ENCODE measurements at places on chromosomes 4 and X. TPM values are rescaled to one million over a fixed set of nuclear protein-coding genes. Genes with fewer than 3 reads are reported as not detected.

Gene HSFX2
- not detected for total RNA-seq

DNA sequence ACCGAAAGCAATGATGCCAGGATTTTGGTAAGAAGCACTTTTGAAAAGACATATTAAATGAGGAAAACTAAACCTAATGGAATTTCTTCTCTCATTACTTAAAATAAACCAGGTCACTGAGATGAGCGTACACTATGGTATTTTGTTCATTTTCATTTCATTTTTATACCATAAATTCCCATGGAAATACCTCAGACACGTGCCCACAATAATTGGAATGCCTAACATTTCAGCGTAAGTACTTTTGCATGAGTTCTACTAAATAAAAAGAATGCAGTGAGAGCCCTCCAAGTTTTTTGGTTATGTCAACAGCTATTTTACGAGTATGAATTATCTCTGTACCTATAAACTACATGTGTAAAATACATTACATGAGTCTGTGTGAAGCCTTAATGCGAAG is 3.2 kb downstream of the CAMK2D start:
- DNase-seq: no peak

DNA sequence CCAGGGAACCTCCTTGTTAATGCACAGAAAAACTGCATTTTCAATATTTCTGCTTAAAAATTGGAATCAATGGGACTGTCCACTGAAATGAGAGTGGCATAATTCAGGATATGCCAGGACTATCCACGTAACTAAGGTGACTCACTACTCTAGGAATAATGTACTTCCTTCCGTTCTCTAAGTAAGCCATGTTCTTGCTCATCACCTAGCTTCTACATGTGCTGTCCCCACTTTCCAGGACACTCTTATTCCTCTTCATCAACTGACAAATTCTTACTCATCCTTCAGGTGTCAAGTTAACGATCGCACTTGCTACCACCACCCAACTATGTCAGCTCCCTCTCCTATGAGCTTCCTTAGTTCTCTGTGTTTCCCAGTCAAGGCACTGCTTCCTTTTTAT is 342.8 kb upstream of the F9 start:
- DNase-seq: no peak

Gene RIBC1
- total RNA-seq: 0.82 TPM

- no peak for DNase-seq
These were observed 29.0 kb upstream of the RAP1GDS1 start for GRCh38 chr4:98232202-98232601.

Measured in sigmoid colon (tissue), 7 donors.